ENCODE measurements at places on chromosomes 1 and 21.

DNA sequence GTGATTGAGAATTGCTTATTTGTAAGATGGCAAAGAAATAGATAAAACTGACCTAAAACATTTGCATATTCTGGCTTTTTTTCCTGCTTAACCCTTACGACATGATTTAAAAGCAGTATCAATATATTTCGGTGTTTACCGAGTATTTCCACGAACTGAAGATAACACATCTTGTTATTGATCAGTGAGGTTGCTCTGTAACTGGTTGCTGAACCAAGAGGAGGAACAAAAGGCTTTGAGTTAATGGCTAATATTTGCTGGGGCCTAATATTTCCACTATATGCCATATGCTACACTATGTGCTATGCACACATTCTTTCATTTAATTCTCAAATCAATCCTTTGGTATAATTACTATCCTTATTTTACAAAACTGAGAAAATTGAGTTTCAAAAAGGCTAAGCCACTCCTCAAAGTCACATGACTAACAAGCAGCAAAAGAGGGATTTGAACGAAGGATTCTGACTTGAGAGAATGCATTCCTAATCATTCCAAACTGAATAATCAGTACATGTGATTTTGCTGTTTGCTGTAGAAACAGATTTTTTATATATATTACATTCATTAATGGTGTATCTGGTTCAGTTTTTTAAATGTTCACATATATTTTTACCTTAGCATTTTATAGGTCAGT lies 346.0 kb downstream of the USP25 start:
- no peak for DNase-seq

DNA sequence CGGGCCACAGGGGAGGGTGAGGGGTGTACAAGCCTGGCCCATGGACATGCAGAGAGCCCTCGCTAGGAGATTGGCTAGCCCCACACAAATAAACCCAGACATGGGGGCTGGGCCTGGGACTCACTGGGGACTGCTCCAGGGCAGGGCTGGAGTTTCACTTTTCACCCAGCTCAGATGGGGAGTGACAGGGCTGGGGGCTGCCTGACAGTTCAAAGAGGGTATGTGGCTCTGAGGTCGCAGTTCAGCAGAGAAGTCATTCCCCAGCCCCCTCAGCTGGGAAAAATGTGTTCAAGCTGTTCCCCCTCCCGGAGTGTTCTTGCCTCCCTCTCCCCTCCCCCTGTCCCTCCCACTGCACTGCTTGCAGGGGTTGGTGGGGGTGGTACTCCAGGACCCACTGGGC lies 277.1 kb downstream of the TRABD2B start:
- no peak for DNase-seq

DNA sequence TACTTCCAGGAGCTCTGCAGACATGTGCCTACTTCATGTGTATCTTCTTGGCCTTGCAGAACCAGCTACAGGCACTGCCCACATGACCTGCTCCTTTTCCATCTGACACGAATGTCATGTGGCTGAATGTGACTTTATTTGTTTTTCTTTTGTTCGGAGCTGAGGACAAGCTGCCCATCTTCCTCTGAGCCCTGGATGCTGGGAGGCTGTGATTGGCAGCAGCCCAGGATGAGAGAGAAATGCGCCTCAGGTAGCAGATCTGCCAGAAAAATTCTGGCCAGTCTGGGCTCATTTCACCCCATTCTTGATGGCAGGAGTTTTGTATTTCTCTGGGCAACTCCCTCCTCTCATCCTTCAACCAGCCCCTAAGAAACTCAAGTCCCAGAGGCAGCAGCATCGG lies 372.0 kb downstream of the RPS6KC1 start:
- no peak for DNase-seq

DNA sequence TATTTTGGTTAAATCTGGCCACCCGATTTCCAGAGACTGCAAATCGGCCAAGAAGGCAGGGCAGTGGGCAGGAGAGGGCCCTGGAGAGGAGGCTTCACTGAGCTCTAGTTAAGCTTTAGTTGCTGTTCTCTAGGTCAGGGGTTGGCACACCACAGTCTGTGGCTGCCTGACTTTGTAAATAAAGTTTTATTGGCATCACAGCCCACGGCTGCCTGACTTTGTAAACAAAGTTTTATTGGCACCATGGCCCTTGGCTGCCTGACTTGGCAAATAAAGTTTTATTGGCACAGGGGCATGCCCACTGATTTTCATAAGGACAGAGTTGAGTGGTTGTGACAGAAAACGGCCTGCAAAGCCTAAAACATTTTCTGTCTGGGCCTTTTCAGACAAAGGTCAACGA lies 19.7 kb downstream of the AJAP1 start:
- DNase-seq: no peak

- DNase-seq: no peak
These were observed 34.1 kb upstream of the IGSF5 start for GRCh38 chr21:39710866-39711265.

Data from K562 (cell line).